Osteoblast (primary cell): ENCODE measurements at places on chromosomes 2 and 18. TPM values are rescaled to one million over a fixed set of nuclear protein-coding genes. Genes with fewer than 3 reads are reported as not detected.

Gene CCDC74B
- total RNA-seq = 5.4 and 10.9 TPM in 2 replicates

Gene GEN1
- 8.3 and 12.4 TPM in 2 replicates for total RNA-seq

Gene AMER3
- not detected in 2 replicates for total RNA-seq

Gene COL5A2
- total RNA-seq = 632 and 879 TPM in 2 replicates

Gene KCNG2
- total RNA-seq = not detected in 2 replicates

Gene SERPINB11
- not detected in 2 replicates for total RNA-seq

Gene RUFY4
- total RNA-seq = not detected in 2 replicates

Gene CELF4
- total RNA-seq = not detected in 2 replicates

Gene CRYBA2
- total RNA-seq = not detected in 2 replicates

Gene SETBP1
- 22.8 and 23.0 TPM in 2 replicates for total RNA-seq

Gene PLA2R1
- total RNA-seq = 19.2 and 19.9 TPM in 2 replicates

Gene MAPK4
- total RNA-seq = not detected in 2 replicates

Gene EVA1A
- total RNA-seq = 70.9 and 74.8 TPM in 2 replicates
